Activated T-cell treated with anti-CD3 and anti-CD28 coated beads, Interleukin-2, amount 50 U/mL, for 4 hours (primary cell): ENCODE measurements at places on chromosomes 3 and 15. TPM values are rescaled to one million over a fixed set of nuclear protein-coding genes. Genes with fewer than 3 reads are reported as not detected.

DNA sequence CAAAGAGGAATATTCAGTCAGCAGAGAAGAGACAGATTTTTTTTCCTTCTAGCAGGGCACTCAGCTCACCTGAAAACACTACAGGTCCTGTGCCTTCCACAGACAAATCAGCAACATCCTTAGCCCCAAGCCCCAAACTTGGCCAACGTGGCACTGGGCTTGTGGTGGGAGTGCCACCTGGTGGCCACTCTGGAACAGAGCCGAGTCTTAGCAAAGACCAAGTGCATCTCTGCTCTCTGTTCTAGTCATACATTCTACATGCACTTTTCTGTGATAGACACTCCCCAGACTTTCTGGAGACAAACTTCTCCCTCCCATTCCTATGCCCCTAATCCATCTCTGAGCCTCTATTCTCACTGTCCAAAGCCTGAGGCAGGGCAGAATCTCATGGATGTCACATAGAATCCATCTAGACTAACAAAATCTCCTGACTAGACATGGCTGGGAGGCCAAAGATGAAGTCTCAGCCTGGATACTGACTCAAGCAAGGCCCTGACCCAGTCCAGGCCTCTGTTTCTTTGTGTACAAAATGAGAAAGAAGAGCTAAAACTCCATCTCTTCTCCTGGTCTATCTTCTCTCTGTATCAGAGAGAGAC, 5.1 kb upstream of the SEMA7A start:
- DNase-seq = peak; percentile 78

The TMC3 gene
- not detected for total RNA-seq

DNA sequence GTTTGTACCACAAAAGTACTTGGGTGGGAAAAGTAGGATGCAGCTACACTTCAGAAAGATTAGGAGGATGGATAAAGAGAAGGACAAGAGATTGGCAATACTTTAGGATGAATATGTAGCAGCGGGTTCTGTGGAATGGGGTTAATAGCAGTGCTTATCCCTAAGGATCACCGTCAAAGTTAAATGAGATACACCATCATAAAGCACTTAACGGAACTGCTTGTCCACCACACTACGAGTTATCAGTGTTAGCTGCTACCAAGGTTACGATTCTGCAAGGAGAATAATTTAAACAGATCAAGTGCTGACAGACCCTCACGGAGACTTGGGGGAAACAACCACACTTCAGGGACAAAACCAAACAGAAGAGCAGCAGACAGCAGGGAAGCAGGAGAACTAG, 963 bp downstream of the SHQ1 start:
- DNase-seq = no peak

DNA sequence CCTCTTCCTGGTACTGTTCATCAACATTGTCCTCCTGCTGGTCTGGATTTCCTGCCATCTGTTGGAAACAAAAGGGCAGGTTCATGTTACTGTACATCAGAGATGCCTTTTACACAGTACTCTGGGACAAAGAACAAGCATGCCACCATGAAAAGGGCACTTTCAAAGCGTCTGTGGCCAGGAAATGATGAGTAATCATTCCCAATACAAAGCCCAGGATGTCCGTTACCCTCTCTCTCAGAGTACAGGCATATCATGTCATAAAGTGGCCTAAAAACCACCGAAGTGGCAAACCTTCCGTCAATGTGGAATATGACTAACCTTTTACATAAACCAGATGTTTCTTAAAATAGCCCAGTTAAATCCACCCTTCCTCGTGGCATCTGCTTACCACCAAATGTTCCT, 71.2 kb downstream of the GOLIM4 start:
- DNase-seq = no peak

DNA sequence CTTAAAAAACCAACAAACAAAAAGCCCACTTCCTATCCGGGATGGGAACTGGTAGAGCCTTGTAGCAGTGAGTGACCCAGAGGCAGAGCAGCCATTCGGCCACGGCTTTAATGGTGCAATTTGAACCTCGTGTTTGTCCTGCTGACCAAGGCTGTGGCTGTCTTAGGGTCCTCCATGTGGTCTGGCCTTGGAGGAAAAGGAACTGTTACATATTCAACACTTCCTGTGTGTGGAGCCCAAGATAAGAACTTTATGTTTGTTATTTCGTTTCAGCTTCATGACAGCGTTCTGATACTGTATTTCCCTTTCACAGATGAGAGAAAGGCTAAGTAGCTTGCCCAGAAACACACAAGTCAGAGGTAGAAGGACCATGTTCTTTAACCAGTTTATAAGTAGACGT, 269.8 kb downstream of the SV2B start:
- DNase-seq = no peak

- no peak for DNase-seq
Measured at GRCh38 chr3:140830391-140830790, 111.2 kb upstream of the SLC25A36 start.
